ENCODE measurements at places on chromosomes 11 and 22. TPM values are rescaled to one million over a fixed set of nuclear protein-coding genes. Genes with fewer than 3 reads are reported as not detected.
A peak's percentile ranks its signal among the peaks of the same experiment; 100 is the strongest.

LMO2 gene
- total RNA-seq, result 39.0 TPM

PLA2G6 gene
- total RNA-seq, result 31.8 TPM

C22orf15 gene
- total RNA-seq, result 2.0 TPM

BIK gene
- total RNA-seq, result 1.8 TPM

WNT11 gene
- total RNA-seq, result 1.2 TPM

SCO2 gene
- total RNA-seq, result 5.4 TPM

TAF1D gene
- 275 TPM for total RNA-seq

INPP5J gene
- 4.8 TPM for total RNA-seq

MS4A14 gene
- total RNA-seq, result not detected

SESN3 gene
- 6.7 TPM for total RNA-seq

EEF1G gene
- total RNA-seq, result 1,804 TPM

GRCh38 chr22:28962042-28962554 lies 78.7 kb downstream of the ZNRF3 start:
- no peak overlapping the region for H3K4me3 ChIP-seq
- no peak for DNase-seq
- H3K4me1 ChIP-seq, result no peaks in the 10 kb centered on the region
- no peak overlapping the region for H3K27ac ChIP-seq
- no peaks in the 10 kb centered on the region for H3K27me3 ChIP-seq
- H3K36me3 ChIP-seq, result no peaks in the 10 kb centered on the region

DNA sequence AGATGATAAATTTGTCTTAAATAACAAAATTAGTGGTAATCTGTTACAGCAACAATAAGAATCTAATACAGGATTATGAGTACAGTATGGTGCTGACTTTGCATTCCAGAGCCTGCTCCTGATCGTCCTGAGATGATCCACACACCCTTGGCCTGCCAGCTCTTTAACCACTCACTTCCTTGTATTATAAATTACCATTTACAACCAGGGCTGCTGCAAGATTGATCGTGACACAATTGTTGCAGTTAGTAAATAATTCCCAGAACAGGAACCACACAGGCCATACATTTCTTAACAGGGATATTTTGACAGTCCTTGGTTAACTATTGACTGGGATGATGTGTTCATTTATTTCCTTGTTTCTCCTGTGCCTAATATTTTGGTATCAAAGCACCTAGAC lies 3.8 kb upstream of the CBLIF start:
- no peak overlapping the region for H3K27ac ChIP-seq
- no peaks in the 10 kb centered on the region for H3K36me3 ChIP-seq
- H3K4me3 ChIP-seq, result no peak overlapping the region
- H3K4me1 ChIP-seq, result no peaks in the 10 kb centered on the region

DNA sequence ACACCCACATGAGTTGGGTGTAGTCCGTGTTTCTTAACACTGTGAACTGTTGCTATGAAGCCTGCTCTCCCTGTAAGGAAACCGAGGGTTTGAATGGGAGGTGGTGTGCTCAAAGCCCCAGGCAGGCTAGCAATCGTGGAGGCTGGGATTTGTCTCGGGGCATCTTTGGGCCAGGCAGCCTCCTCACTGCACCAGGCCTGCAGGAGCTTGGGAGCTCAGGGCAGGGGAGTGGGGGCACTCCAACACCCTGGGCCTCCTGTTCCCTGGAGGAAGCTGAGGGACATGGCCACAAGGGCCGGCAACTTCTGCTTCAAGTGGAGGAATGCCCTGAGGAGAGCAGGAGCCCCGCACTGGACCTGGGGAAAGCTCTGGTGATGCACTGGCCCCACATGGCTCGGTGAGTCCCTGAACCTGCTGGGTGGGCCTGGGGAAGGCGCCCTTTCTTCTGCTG lies 164.7 kb upstream of the B3GAT1 start:
- no peaks in the 10 kb centered on the region for H3K36me3 ChIP-seq
- H3K4me1 ChIP-seq, result no peaks in the 10 kb centered on the region
- no peaks in the 10 kb centered on the region for H3K27me3 ChIP-seq
- no peak overlapping the region for H3K4me3 ChIP-seq
- H3K27ac ChIP-seq, result no peak overlapping the region

- peak within 1 kb of the TSS; percentile 73 for H3K4me3 ChIP-seq
- no peaks in the 10 kb centered on the region for H3K36me3 ChIP-seq
- DNase-seq, result peak; percentile 92
- H3K4me1 ChIP-seq, result peaks cover 19% of the 10 kb centered on the region
- peak within 1 kb of the TSS; percentile 74 for H3K27ac ChIP-seq
- H3K27me3 ChIP-seq, result no peaks in the 10 kb centered on the region
Measured at GRCh38 chr11:107858217-107859070, at the start of gene SLC35F2. SLC35F2 (minus strand) TSS chr11:107858787; CDS start chr11:107858767, 20 bp downstream.

GRCh38 chr22:41003066-41003465 lies 51.9 kb downstream of the RBX1 start:
- H3K36me3 ChIP-seq, result no peaks in the 10 kb centered on the region
- no peak overlapping the region for H3K4me3 ChIP-seq
- H3K4me1 ChIP-seq, result no peaks in the 10 kb centered on the region
- DNase-seq, result no peak
- no peak overlapping the region for H3K27ac ChIP-seq
- no peaks in the 10 kb centered on the region for H3K27me3 ChIP-seq

- H3K4me3 ChIP-seq, result no peak overlapping the region
- H3K27me3 ChIP-seq, result no peaks in the 10 kb centered on the region
- H3K36me3 ChIP-seq, result no peaks in the 10 kb centered on the region
- DNase-seq, result no peak
- H3K27ac ChIP-seq, result no peak overlapping the region
Measured at GRCh38 chr11:11821899-11822298, 19.9 kb upstream of the USP47 start.

DNA sequence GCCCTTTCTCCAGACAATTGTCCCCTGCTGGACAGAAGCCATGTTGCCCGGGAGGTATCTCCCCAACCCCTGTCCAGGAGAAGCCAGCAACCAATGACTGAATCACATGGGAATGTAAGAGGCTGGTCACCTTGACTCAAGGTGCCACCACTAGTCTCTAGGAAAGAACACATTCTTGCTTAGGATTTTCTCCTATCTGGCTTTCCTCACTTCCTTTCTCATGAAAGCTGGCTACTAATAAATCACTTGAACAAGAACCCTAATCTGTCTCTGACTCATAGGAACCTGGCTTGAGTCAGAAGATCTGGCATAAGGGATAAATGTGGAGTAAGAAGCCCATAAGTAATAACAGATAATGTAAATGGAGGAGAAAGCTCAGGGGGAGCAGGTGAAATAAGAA lies 101.4 kb upstream of the C11orf87 start:
- peaks cover 8% of the 10 kb centered on the region for H3K27me3 ChIP-seq
- H3K4me3 ChIP-seq, result no peak overlapping the region
- H3K27ac ChIP-seq, result no peak overlapping the region
- DNase-seq, result peak; percentile 28
- no peaks in the 10 kb centered on the region for H3K4me1 ChIP-seq
- no peaks in the 10 kb centered on the region for H3K36me3 ChIP-seq

GRCh38 chr11:115581871-115582639 lies 77.8 kb upstream of the CADM1 start:
- H3K4me1 ChIP-seq, result no peaks in the 10 kb centered on the region
- no peaks in the 10 kb centered on the region for H3K27me3 ChIP-seq
- no peaks in the 10 kb centered on the region for H3K36me3 ChIP-seq

DNA sequence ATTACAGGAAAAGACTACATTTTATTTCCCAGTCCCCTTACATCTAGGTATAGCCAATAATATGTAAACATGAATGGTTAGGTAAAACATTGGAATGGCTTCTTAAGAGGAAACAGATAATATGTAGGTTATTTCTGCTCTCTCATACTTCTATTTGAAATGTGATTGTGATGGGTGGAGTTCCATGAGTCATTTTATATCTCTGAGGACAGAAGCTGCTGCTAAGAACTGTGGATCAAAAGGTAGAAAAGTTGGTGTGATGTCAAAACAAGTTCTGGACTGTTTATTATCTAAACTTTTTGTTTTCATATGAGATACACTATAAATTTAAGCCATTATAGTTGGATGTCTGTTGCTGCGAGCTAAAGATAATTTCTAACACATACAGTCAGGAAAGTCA lies 799.4 kb upstream of the TENM4 start:
- no peak for DNase-seq
- H3K4me1 ChIP-seq, result no peaks in the 10 kb centered on the region
- no peak overlapping the region for H3K4me3 ChIP-seq
- H3K27ac ChIP-seq, result no peak overlapping the region
- no peaks in the 10 kb centered on the region for H3K27me3 ChIP-seq
- no peaks in the 10 kb centered on the region for H3K36me3 ChIP-seq

GRCh38 chr11:13861411-13861810 lies 101.1 kb upstream of the SPON1 start:
- no peak overlapping the region for H3K27ac ChIP-seq
- H3K4me1 ChIP-seq, result no peaks in the 10 kb centered on the region
- H3K4me3 ChIP-seq, result no peak overlapping the region
- H3K36me3 ChIP-seq, result no peaks in the 10 kb centered on the region

GRCh38 chr11:58923300-58923788 lies 15.9 kb upstream of the GLYATL1 start:
- H3K36me3 ChIP-seq, result no peaks in the 10 kb centered on the region
- H3K4me3 ChIP-seq, result no peak overlapping the region
- H3K27ac ChIP-seq, result no peak overlapping the region
- no peaks in the 10 kb centered on the region for H3K27me3 ChIP-seq
